ENCODE measurements at places on chromosomes 11 and 22.

DNA sequence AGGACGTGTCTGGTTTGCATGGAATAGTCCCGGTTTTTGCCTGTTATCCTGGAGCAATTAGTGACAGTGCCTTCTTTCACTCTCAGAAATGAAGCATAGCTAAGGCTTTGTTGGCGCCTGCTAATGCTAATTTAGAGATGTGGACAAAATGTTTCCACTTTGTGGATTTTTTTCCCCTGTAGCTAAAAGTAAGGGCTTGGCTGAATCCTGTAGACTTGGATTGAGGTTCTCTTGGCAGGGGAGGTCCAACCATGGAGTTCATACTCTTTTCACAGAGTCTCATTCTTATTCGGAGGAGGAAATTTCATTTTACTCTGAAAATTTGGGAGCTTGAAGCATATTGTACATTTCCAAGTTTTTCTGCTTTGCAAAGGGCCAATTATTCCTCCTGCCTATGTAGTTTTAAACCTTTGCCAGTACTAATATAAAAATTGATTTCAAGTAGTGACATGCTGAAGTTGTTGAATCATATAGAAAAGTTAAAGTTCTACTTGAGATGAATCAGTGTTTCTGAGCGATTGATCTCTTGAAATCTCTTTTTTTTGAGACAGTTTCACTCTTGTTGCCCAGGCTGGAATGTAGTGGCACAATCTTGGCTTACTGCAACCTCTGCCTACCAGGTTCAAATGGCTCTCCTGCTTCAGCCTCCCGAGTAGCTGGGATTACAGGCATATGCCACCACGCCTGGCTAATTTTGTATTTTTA, 20.0 kb downstream of the PPFIA1 start:
- no peak for DNase-seq

DNA sequence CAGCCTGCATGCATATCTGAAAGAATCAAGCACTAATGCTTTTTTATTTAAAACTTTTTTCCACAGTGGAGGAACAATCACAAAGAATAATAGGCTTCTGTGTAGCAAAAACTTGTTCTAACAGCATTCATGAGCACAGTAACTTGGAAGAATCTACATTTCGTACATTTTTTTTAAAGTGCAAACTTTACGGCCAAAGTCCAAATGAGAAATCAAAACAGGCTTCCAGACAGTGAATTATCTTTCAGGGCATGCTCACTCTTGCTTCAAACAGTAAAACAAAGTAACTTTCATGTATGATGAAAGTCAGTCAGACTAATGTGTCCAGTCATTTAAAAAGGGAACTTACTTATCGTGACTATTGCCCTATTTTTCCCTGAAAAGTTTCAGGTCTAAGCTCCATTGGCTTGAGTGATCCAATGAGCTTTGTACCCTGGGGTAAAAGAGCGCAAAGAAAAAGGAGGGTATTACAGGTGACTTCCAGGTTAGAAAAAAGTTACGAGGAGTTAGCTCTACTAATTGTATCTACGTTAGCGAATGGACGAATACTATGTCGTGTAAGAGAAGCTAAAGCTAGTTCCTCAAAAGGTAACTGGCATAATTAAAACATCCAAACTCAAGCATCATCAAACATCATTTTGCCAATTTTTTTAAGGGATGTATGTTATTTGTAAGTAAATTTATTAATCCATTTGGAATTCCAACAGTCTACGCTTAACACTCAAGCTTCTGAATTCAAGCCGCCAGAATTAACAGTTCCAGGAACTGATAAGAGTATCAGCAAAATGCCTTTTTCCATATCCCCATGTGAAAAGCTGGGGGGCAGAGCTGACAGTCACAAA, 1.7 kb downstream of the PICALM start:
- DNase-seq, result no peak

GRCh38 chr22:37710675-37711074, 13.8 kb downstream of the TRIOBP start:
- no peak for DNase-seq

DNA sequence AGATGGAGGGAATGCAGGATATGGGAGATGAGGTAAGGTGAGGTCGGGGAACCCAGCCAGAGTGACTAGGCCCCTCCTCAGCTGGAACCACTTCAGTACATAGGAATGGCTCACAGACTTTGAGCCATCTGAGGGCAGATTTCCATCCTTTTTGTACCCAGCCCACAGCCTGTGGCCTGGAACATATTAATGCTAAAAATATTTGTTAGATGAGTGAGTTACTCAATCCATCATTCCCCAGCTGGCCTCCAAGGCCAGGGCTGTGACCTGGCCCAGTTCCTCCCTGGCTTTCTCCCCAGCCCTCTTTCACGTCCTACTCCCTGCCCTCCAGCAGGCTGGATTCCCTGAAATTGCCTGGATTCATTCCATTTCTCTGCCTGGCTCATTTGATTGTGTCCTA, 57.2 kb upstream of the PRDM11 start:
- peak; percentile 24 for DNase-seq

GRCh38 chr11:68047437-68048290, 8.8 kb downstream of the TCIRG1 start:
- DNase-seq, result no peak

- peak; percentile 78 for DNase-seq
Observed at GRCh38 chr11:45021692-45022141, 71.0 kb upstream of the TP53I11 start.

DNA sequence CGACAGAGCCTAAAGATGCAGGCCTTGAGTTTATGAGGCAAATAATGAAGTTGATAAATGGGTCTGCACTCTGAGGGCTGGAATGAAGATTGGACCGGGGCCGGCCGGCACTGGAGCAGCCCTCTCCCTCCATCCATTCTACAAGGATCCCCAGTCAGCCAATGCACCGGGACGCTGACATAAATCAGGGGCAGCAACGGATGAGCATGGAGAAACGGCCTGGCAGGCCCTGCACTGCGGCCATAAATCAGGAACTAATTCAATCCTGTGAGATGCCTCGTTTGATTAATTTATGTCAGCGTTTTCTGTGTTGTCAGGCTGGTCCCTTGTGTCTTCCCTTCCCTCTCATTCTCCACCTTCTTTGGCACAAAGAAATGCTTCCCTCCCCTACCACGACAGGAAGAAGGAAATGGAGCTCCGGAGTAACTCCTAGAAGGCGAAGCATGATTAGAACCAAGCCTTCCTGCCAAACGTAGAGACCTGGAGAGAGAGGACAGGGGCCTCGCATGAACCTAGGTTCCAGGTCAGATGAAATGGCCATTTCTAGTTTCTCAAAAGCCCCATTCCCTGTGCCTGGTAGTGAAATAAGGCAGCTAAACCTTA, 358.4 kb downstream of the OPCML start:
- no peak for DNase-seq

- DNase-seq, result no peak
Observed at GRCh38 chr11:86179646-86180064, 64.9 kb upstream of the EED start.

- DNase-seq, result no peak
Observed at GRCh38 chr11:64406221-64406946, 47.4 kb downstream of the RPS6KA4 start.

DNA sequence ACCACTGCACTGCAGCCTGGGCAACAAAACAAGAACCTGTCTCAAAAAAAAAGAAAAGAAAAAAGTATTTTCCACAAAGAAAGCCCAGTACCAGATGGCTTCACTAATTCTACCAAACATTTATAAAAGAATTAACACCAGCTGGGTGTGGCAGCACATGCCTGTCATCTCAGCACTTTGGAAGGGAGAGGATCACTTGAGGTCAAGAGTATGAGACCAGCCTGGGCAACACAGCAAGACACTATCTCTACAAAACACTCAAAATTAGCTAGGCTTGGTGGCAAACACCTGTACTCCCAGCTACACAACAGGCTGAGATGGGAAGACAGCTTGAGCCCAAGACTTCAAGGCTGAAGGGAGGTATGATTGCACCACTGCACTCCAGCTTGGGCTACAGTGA, 20.1 kb downstream of the RSF1 start:
- no peak for DNase-seq

Data from NCI-H1694 treated with DMSO at 0.1 percent for 48 hours (cell line).